ENCODE measurements at places on chromosomes 1 and 21.

- peak; percentile 79 for DNase-seq
Observed at GRCh38 chr1:180252638-180253536, 22.8 kb downstream of the LHX4 start.

DNA sequence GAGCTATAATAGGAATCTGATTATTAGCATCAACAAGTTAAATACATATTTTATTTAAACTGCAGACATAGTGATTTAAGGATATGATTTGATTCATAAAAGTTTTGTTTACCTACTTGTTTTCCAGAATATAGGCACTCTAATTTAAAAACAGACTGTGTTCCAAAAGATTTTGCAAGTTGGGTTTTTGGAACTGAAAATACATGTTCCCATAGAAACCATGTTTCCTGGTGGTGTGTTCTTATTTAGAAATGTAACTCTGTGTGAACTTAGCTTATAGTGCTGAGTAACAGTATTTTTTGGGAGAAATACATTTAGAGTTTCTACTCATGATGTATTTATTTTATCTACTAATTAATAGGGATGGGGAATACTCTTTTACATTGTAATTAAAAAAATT is 21.8 kb downstream of the USP25 start:
- no peak for DNase-seq

DNA sequence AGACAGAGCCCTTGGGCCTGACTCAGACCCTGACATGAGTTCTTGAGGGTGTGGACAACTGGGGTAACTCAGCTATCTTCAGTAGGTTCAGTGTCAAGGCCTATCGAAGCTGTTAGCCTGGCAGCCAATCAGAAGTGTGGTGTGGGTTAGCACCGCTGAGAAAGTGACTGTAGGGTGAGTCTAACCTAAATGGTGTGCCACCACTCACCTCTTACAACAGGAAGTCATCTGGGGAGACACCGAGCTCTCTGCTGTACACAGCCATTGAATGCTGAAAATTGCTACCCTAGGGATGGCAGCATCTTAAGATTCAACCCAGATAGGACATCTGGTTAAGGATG is 44.6 kb downstream of the RASSF5 start:
- DNase-seq: no peak

GRCh38 chr21:24994717-24995116 is 612.6 kb downstream of the MRPL39 start:
- DNase-seq: no peak

DNA sequence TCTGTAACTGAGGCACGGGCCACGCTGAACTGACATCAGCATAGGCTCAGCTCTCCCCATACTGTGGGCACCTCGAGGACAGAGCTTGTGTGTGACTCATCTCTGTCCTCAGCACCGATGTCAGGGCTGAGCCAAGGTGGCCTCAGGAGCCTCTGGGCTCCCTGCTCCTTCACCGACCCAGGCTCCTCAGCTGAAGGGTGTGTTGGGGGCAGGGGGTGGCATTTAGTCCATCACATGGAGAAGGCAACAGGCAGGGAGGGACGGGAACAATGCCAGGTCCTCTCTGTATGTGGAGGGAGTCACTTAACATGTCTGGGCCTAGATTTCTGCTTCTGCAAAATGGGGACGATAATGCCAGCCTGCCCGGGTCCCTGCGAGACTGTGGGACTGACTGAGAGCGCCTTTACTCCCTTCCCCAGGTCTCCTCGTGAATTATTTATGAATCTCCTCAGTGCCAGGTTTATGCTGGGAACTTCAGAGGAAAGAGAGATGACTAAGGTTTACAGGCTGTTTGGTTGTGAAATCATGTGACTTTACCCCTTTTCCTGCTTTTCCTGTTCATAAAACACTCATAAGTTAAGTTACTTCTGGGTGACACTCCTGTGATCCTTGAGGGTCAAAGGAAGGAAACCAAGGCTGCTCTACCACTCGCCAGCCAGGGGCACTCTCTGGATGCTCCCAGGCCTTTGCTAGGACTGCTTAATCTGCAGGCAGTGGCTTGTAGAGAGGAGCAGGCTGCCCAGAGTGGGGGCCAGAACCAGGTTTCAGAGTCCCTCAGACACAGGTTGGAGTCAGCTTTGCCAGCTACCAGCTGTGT is 16.2 kb downstream of the TTC39A start:
- no peak for DNase-seq

Data from DND-41 (cell line).